ENCODE measurements at places on chromosomes 4 and X. TPM values are rescaled to one million over a fixed set of nuclear protein-coding genes. Genes with fewer than 3 reads are reported as not detected.

GRCh38 chr4:105276361-105277104 lies 129.9 kb downstream of the TET2 start:
- no peak for DNase-seq

OTUD6A gene
- not detected for total RNA-seq

DNA sequence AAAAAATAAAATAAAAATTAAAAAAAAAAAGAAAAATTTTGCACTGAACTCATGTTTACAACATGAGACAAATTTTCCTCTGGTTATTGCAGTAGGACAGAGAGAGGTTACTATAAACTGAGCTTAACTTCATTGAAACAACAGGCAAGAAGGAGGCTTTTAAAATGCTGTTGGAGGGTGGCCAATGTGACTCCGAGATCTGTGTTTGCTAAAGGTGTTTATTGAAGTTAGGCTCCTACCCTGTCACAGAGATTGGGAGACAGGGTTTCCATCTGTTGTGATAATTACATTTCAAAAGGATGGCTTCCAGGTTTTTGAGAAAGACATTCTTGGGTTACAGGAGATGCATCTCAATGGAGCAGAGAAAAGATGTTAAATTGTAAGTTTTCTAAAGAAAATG lies 370.5 kb upstream of the HS3ST1 start:
- no peak for DNase-seq

CFAP299 gene
- total RNA-seq: not detected

- DNase-seq: no peak
Measured at GRCh38 chr4:104728380-104729122, 233.9 kb upstream of the CXXC4 start.

DNA sequence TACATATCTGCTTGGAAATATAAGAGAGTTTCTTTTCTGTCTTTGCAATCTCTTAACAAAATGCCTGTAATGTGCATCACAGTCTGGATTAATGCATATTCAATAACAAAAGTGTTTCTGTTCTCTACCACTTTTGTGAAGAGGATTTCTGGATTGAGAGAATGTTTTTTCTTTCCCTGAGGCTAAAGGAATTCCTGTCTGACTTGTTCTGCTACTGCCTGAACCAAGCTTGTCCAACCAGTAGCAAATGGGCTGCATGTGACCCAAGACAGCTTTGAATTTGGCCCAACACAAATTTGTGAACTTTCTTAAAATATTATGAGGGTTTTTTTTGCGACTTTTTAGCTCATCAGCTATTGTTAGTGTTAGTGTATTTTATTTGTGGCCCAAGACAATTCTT lies 1133.9 kb downstream of the SH3BGRL start:
- no peak for DNase-seq

L1CAM gene
- total RNA-seq: 1.1 TPM

MAGEA10 gene
- total RNA-seq: not detected
